ENCODE measurements at places on chromosomes 5 and 9. TPM values are rescaled to one million over a fixed set of nuclear protein-coding genes. Genes with fewer than 3 reads are reported as not detected.

GRCh38 chr5:130032807-130033206 lies 128.5 kb downstream of the CHSY3 start:
- no peak overlapping the region for H3K4me3 ChIP-seq
- H3K36me3 ChIP-seq: no peaks in the 10 kb centered on the region
- H3K27ac ChIP-seq: no peak overlapping the region
- no peaks in the 10 kb centered on the region for H3K27me3 ChIP-seq
- peaks cover 10% of the 10 kb centered on the region for H3K4me1 ChIP-seq
- no peak for DNase-seq

DNA sequence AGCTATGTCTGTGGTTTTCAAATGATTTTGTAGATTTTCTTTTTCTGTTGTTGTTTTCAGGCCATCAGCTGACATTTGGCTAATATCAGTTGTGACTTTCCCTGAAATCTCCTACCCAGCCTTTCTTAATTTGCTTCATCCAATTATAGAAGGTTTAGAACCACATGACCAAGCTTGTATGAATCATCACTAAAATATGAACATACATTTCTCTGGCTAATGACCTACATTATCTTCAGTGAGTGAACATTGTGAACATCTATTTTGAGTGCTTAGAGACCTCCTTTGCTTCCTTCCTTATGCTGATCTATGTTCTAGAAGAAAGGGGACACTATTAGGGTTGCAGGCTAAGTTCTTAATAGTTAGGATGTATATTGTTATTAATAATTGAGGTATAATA lies 532.5 kb downstream of the RAB3C start:
- no peaks in the 10 kb centered on the region for H3K27me3 ChIP-seq
- H3K4me3 ChIP-seq: no peak overlapping the region
- no peak for DNase-seq

GRCh38 chr5:135710045-135710675 lies 124.3 kb upstream of the SLC25A48 start:
- no peak for DNase-seq
- peaks cover 50% of the 10 kb centered on the region for H3K27me3 ChIP-seq
- H3K36me3 ChIP-seq: no peaks in the 10 kb centered on the region
- no peaks in the 10 kb centered on the region for H3K4me1 ChIP-seq
- no peak overlapping the region for H3K27ac ChIP-seq
- H3K4me3 ChIP-seq: no peak overlapping the region

DNA sequence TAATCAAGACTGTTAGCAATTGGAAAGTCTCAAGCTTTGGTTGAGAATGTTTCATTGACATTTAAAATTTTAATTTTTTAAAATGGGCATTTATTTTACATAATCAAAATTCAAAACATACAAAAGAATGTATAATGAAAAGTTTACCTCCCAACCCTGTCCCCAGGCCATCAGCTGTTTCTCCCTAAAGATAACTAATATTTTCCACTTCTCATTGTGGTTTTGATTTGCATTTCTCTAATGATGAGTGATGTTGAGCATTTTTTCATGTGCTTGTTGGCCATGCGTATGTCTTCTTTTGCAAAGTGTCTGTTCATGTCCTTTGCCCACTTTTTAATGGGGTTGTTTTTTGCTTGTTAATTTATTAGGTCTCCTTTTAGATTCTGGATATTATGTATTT lies 11.4 kb upstream of the MACIR start:
- H3K27me3 ChIP-seq: no peaks in the 10 kb centered on the region
- H3K4me1 ChIP-seq: no peaks in the 10 kb centered on the region
- no peak overlapping the region for H3K27ac ChIP-seq

DNA sequence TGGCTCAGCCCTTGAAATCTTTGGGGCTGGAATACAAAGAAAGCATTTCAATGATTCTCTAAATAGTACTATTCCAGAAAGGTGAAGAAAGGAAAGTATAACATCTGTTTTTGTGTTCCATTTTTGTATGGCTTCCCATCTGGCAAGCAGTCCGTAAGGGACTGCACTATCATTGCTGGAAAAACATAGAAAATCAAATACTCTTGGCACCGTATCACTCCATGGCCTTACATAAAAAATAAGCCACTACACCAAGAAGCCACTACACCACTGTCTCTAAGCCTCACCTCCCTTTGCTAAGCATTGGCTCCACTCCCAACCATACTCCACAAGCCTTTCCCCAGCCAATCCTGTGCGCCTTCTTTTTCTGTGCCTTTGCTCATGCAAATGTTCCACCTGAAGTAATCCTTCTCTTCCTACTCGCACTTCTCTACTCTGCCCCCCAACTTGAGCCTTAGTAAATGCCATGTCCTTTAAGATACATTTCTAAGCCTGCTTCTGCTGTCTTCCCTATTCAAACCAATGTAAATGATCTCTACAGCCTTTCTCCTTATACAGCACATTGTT lies 454.6 kb upstream of the TUSC1 start:
- no peak overlapping the region for H3K4me3 ChIP-seq
- H3K4me1 ChIP-seq: no peaks in the 10 kb centered on the region
- DNase-seq: no peak
- no peak overlapping the region for H3K27ac ChIP-seq
- H3K36me3 ChIP-seq: no peaks in the 10 kb centered on the region
- H3K27me3 ChIP-seq: no peaks in the 10 kb centered on the region

DNA sequence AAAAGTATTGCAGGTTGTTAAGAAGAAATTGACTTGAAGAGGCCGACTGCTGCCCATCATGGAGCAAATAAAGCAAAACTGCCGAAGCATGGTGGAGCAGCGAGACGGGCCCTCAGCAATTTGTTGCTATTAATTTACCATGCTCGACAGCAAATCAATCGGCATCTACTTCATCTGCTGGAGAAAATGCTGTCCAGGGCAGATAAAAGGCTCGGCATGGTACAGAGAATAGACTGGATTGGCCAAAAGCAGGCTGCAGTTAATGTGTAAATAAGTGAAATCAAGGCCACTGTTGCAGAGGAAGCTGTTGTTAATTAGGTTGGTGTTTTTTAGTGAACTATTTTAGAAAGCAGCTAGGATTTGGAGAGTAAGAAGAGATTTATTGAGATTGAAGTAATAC lies 8.3 kb downstream of the TLE4 start:
- no peak overlapping the region for H3K4me3 ChIP-seq
- peaks cover 42% of the 10 kb centered on the region for H3K4me1 ChIP-seq
- H3K27ac ChIP-seq: no peak overlapping the region
- no peak for DNase-seq

GRCh38 chr5:66551338-66551737 lies 44.9 kb upstream of the MAST4 start:
- H3K27ac ChIP-seq: no peak overlapping the region
- no peaks in the 10 kb centered on the region for H3K4me1 ChIP-seq
- no peaks in the 10 kb centered on the region for H3K27me3 ChIP-seq

- H3K27me3 ChIP-seq: peaks cover 28% of the 10 kb centered on the region
- no peak overlapping the region for H3K27ac ChIP-seq
- H3K36me3 ChIP-seq: no peaks in the 10 kb centered on the region
- H3K4me3 ChIP-seq: no peak overlapping the region
Observed at GRCh38 chr5:141800617-141801016, 77.6 kb downstream of the PCDH1 start.

- H3K4me3 ChIP-seq: peak overlapping the region; percentile 96
- peak overlapping the region; percentile 74 for H3K27ac ChIP-seq
- H3K36me3 ChIP-seq: peaks cover 26% of the 10 kb centered on the region
Observed at GRCh38 chr5:74766418-74766848, 484 bp downstream of the GFM2 start.

DNA sequence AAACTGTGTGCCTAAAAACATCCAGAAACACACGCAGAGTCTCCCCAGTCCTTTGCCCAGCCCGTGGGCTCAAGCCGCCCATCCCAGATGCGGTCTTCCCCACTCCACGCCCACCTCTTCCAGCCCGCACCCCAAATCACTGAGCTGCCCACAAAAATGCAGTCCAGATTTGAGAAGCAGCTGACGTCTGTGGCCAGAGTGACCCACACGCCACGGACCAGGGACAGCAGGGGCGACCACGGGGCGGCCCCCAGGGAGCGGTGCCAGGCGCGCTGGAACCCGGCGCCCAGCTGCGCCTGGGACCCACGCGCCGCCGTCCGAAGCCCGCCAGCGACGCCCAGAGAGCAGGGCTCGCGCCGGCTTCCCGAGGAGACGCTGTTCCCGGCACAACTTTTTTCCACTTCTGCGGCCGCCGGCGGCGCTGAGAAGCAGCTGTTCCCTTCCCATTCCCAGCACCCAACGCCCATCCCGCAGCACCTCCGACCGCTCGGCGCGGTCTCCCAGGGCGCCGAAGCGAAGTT lies 674 bp downstream of the LHFPL2 start:
- DNase-seq: peak; percentile 93
- H3K4me3 ChIP-seq: peak overlapping the region; percentile 84
- peak overlapping the region; percentile 89 for H3K27ac ChIP-seq
- H3K36me3 ChIP-seq: no peaks in the 10 kb centered on the region
- H3K4me1 ChIP-seq: peaks cover 26% of the 10 kb centered on the region
- H3K27me3 ChIP-seq: no peaks in the 10 kb centered on the region

DNA sequence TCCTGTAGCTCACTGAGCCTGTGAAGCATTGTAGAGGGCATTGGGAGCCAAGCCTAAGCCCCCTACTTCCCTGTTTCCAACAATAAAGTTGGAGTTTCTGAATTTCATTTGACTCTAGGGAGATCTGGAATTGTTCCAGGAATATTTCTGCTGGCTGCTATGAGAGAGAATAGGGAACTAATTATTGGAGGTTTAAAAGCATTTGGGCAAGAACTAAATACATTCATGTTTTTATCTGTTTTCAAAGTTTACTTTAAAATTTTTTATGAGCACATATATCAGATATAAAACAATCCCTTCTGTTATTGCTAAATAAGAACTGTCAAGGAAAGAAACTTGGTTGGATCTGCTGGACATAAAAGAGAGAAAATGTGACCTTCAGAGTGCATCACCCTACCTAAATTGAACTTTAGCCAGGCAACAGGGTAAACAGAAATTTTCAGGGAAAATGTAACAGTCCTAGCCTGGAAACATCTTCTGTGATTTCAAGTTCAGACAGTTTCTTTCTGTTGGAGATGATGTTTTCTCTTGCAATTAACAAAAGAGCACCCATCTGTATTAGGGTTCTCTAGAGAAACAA lies 19.3 kb upstream of the LECT2 start:
- no peaks in the 10 kb centered on the region for H3K36me3 ChIP-seq
- no peak overlapping the region for H3K4me3 ChIP-seq
- DNase-seq: no peak
- peaks cover 14% of the 10 kb centered on the region for H3K4me1 ChIP-seq
- H3K27me3 ChIP-seq: no peaks in the 10 kb centered on the region
- no peak overlapping the region for H3K27ac ChIP-seq

GRCh38 chr5:146173597-146173996 lies 8.9 kb downstream of the LARS1 start:
- H3K27ac ChIP-seq: no peak overlapping the region
- no peaks in the 10 kb centered on the region for H3K27me3 ChIP-seq
- peaks cover 41% of the 10 kb centered on the region for H3K36me3 ChIP-seq
- no peak overlapping the region for H3K4me3 ChIP-seq

- H3K4me1 ChIP-seq: no peaks in the 10 kb centered on the region
- no peaks in the 10 kb centered on the region for H3K27me3 ChIP-seq
- H3K27ac ChIP-seq: no peak overlapping the region
- no peak overlapping the region for H3K4me3 ChIP-seq
Observed at GRCh38 chr9:11235061-11235460, 622.3 kb upstream of the PTPRD start.

DNA sequence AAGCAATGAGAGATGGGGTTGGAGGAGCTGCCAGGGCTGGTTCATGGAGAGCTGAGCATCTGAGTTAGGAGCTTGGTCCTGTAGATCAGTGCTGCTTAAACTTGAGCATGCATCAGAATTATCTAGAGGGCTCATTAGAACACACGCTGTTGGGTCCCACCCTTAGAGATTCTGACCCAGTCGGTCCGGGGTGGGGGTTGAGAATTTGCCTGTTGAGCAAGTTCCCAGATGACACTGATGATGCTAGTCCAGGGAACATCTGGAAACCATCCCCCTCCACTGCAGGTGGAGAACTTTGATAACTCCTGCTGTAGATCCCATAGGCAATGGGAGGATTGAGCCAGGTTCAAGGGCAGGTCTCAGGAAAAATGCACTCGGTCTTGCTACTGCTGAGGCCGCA lies 158.0 kb upstream of the KLF4 start:
- no peak overlapping the region for H3K4me3 ChIP-seq
- H3K27ac ChIP-seq: no peak overlapping the region
- no peaks in the 10 kb centered on the region for H3K27me3 ChIP-seq
- no peak for DNase-seq

DNA sequence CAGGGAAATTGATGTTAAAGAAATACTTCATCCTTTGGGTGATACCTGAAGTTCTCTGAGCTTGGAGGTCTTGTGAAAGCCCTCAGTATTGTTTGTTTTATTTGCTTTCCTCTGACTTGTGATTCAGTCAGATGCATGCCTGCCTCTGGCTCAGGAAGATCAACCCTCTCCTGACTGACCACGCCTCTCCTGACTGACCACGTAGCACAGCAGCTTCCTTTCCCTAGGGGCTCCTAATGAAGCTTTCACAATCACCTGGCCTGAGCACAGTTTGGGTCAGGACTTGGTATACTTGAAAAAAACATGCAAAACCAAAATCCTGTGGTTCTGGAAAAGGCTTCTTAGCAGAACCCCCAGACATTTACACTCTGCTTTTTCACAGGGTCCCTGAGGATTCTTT lies 3.8 kb downstream of the TGFBI start:
- no peak overlapping the region for H3K4me3 ChIP-seq
- H3K4me1 ChIP-seq: peaks cover 69% of the 10 kb centered on the region
- no peaks in the 10 kb centered on the region for H3K27me3 ChIP-seq
- DNase-seq: peak; percentile 90

DNA sequence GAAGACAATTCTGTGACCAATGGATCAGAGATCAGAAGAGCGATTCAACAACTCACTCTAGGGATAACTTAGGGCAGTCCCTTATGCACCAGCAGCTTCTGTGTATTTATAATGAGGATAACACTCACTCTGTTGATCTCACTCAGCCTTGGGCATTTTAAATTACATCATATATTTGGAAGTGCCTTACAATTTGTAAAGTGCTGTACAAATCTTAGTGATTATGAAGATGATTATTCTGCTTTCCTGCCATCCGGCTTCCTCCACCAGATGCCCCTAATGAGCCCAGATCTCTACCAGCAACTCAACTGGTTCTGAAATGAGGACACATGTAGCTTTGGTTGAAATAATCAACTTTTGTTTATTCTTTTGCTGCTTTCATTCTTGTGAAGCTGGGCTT lies 105.3 kb downstream of the PCSK1 start:
- no peak overlapping the region for H3K27ac ChIP-seq
- H3K4me1 ChIP-seq: peaks cover 40% of the 10 kb centered on the region
- no peak overlapping the region for H3K4me3 ChIP-seq
- no peak for DNase-seq

The SKP1 gene
- total RNA-seq: 123 TPM

The LHX3 gene
- total RNA-seq: under 0.01 TPM

The PLCXD3 gene
- total RNA-seq: not detected

The TOPORS gene
- 32.1 TPM for total RNA-seq

The MYOT gene
- not detected for total RNA-seq

The PIGO gene
- total RNA-seq: 15.0 TPM

The SPRY4 gene
- 5.4 TPM for total RNA-seq

The LCN15 gene
- total RNA-seq: not detected

The ASB6 gene
- total RNA-seq: 21.0 TPM

The MAML1 gene
- total RNA-seq: 14.1 TPM

The SLC36A3 gene
- not detected for total RNA-seq
